ENCODE measurements at places on chromosomes 12 and 14.

DNA sequence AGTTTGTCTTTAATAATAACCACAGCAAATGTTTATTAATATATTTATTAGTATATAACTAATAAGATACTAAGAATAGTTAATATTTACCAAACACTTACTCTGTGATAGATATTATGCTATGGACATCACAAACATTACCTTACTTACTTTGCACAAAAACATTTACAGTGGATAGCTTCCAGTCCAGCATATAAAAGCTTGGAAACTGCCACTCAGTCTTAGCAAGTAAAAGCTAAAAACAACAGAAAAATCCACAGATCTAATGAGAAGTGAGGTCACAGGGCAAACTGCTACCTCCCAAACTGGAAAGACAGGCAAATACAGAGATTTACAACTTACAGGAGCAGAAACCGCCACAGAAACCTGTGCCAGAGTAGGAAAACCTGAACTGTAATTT is 99.8 kb downstream of the METTL25 start:
- no peak for DNase-seq

DNA sequence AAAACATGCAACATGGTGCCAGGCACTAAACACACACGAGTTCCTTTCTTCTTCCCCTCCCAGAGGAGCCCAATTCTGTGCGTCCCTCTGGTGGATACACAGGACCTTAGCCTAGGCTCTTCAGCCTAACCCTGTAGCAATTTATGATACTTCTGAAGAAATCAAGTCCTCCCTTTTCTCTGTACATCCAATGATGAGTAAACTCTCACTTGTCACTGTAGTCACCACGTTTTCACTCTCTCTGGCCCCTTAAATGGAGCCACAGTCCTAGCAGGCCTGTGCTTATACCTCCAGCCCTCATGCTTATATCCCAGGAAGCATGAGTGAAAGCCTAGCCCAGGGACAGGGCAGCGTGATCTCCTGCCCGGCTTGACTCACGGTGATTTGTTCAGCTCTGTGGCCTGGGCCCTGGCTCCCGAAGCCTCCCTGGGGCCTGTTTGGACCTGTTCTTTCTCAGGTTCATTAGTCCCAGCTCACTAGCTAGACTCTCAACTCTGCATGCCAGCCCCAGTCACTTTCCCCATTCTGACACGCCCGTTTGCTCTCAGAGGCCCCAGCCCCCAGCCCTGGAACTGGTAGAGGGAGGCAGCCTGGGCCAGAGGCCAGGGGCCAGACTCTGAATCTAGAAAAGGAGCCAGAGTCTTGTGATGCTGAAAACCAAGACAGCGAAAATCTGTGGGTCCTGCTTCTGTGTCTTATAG is 24.1 kb upstream of the PLEKHG3 start:
- DNase-seq, result no peak

- no peak for DNase-seq
Observed at GRCh38 chr12:124516850-124517249, 50.6 kb downstream of the NCOR2 start.

DNA sequence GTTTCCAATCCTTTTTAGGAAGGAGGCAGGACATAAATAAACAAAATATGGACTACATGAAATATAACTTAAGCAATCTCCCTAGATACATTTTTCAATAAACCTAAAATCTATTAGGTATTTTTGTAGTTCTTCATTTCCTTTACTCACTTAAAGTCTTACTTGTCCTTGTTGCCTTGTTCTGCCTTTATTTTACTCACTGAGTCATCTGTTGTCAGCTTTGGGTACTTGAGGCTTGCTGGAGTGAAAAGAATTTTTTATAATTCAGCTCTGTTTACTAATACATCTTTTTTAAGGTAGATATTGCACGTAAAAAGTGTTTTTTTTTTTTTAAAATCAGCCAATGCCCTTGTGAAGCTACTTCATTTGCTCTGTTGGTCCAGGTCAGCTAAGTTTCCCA is 216.2 kb downstream of the PELI2 start:
- no peak for DNase-seq

DNA sequence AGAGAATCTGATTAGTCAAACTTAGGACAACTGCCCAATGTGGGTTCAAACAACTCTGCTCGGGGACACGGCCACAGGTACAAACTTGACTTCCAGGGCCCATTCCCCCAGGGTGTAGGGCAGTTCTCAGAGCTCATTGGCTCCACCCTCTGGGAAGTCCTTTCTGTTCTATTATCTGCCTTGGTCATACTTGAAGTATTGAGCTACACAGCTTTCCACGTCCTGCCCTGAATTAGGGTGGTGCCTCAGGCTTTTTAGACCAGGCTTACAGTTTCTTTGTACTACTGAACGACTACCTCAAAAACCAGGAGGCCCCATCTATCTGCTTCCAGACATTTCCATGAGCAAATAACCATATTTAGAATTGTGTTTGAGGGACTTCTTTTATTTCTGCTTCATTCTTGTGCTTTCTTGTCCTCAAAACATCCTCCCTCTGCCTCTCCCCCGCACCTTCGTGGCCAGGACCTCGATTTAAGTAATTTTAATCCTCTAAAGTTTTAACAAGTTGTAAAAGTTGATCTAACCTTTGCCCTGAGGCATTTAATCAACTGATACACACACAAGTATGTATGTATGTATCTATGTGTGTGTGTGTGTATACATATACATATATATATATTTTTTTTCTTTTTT is 281.7 kb upstream of the AMIGO2 start:
- no peak for DNase-seq
